ENCODE measurements at places on chromosomes 16 and 17.
A peak's percentile ranks its signal among the peaks of the same experiment; 100 is the strongest.

GRCh38 chr17:28370035-28370743 is at the start of gene VTN:
Gene VTN (minus strand): TSS chr17:28370307. CDS start chr17:28370203, 104 bp downstream.
- DNase-seq: no peak

DNA sequence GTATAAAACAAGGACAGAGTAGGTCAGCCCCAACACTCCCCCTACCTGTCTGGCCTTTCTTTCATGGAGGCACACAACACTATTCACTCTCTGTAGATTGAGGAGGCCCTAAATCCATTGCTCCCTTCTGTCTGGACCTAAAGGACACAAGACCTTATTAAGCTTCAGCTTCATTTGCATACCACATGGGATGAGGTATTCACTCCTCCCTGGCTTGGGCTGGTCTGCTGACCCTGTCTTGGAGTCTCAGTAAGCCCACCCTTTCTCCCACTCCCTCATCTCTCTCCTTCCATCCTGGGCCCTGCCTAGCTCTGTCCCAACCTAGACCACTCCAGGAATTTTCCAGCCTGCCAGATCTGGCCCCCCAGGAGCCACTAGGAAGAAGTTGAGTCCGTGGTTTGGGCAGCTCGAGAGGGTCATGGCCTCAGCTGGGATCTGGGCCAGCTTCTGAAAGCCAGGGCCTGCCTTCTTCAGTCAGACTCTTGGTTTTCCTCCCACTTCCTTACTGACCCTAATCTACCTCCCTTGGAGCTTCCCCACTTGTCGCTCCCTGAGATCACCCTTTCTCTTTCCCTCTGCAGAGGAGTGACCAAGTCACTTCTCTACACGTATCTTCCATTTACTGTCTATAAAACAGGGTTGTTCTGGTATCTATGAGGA is 6.5 kb upstream of the LLGL1 start:
- DNase-seq: no peak

- no peak for DNase-seq
Observed at GRCh38 chr16:64627288-64627687, 494.6 kb downstream of the CDH11 start.

DNA sequence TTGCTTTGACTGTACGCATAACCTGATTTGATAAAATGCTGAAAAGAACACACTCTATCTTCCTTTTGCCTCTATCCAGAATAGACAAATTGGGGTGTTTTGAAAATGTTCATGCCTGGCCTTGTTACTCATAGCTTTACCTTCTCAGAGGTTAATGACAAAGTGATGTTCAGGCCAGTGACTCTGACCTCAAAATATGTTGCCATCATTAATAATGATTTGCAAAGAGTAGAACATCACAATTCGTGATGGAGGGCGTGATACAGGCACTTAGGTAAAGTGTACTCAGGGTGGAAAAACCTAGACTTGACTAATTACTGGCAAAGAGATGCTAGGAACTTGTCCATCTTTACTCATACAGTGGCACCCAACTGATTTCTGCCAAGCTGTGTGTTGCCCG is 656.6 kb upstream of the SOX9 start:
- peak; percentile 58 for DNase-seq

GRCh38 chr17:76994237-76994637 is 126.0 kb downstream of the MGAT5B start:
- peak; percentile 44 for DNase-seq

GRCh38 chr16:75376475-75377161 is 56.7 kb downstream of the CFDP1 start:
- no peak for DNase-seq

DNA sequence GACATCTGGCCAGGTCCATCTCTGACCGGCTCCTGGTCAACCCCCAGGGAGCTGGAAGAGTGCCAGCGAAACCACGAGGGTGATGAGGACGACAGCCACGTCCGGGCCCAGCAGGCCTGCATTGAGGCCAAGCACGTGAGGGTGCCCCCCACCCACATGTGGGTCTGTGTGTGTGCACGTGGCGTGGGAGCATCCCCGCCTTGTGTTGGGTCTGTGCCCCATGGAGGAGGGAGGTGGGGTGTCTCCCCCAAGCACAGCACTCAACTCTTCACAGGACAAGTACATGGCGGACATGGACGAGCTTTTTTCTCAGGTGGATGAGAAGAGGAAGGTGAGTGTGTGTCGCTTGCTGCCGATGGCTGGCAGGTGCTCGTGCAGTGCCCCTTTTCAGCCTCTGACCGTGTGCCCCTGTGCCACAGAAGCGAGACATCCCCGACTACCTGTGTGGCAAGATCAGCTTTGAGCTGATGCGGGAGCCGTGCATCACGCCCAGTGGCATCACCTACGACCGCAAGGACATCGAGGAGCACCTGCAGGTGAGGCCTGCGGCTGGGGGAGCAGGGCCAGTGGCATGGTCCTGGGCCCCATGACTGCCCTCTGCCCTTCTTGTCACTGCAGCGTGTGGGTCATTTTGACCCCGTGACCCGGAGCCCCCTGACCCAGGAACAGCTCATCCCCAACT is 1.7 kb downstream of the STUB1 start:
- DNase-seq: no peak

- no peak for DNase-seq
Observed at GRCh38 chr17:80797741-80798594, 193.7 kb upstream of the CHMP6 start.

DNA sequence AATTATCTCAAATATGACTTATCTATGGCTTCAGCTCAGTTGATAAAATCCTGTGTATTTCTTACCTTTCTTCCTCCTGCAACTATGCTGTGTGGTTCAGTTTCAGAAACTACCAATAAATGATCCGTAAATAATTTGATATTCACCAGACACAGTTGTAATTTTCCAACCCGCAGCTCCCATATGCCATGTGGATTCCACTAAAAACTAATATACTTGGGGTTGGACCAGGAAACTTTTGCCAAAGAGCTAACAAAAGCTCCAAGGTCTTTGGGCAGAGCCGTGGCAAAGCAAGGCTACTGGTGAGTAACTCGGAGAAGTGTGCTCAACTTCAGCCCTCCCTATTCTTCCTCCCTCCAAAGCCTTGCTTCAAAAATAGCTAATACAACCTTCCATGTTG is 2.3 kb upstream of the CHST6 start:
- DNase-seq: no peak

DNA sequence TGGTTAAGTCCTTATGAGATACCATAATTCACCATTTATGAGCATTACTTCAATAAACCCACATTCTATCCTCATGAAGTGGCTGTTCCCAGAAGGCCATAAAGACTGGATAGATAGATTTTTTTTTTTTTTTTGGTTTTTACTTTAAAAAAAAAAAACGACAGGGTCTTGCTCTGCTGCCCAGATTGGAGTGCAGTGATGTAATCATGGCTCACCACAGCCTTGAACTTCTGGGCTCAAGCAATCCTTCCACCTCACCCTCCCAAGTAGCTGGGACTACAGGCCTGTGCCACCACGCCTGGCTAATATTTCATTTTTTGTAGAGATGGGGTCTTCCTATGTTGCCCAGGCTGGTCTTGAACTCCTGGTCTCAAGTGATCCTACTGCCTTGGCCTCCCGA is 102.3 kb downstream of the XYLT1 start:
- DNase-seq: no peak

DNA sequence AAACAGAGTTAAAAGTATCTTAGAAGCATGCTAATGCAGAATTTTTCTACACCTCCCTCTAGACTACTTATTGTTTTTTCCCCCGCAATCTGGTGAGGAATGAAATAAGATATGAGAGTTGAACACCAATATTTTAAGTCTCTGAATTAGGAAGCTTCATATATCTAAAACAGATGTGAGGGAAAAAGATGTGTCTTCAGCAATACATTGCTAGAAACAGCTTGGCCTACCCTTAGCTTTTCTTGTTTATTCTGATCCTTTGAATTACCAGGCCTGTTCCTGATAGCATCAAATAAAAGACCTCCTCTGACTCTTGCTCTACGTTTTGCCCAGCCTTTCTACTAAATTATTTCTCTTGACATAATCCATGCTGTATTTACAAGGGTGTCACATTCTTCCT is 221.8 kb downstream of the CDH11 start:
- DNase-seq: no peak

- DNase-seq: no peak
Observed at GRCh38 chr17:42748908-42749798, 4.3 kb upstream of the EZH1 start.

GRCh38 chr16:47395733-47396498 is 64.9 kb downstream of the ITFG1 start:
- DNase-seq: no peak

- peak; percentile 73 for DNase-seq
Observed at GRCh38 chr16:14013571-14014283, 57.4 kb upstream of the MRTFB start.

- no peak for DNase-seq
Observed at GRCh38 chr16:49675413-49675812, 180.5 kb downstream of the ZNF423 start.

DNA sequence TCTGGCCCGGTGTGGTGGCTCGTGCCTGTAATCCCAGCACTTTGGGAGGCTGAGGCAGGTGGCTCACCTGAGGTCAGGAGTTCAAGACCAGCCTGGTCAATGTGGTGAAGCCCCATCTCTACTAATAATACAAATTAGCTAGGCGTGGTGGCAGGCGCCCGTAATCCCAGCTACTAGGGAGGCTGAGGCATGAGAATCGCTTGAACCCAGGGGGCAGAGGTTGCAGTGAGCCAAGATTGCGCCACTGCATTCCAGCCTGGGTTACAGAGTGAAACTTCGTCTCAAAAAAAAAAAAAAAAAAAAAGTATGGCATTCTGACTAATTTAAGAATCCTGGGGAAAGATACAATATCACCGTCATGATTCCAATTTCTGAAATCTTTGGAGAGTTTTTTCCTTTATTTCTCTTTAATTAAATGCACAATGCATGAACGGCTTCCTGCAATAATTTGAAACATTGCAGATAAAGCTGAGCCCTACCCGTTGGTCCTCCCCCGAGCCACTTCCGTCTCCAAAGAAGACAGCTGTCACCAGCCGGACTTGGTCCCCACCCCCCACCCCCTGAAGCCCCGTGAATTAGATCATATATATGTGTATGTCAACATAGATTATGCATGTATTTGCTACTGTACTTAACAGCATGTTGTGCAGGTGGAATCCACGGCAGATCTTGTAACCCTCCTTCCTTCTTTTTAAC is 142.6 kb upstream of the PLCG2 start:
- DNase-seq: no peak

- no peak for DNase-seq
Observed at GRCh38 chr17:1043601-1044251, 46.8 kb downstream of the TIMM22 start.

- DNase-seq: peak; percentile 36
Observed at GRCh38 chr17:72618001-72618509, 474.4 kb downstream of the SLC39A11 start.

GRCh38 chr16:85396879-85397871 is 215.9 kb upstream of the GSE1 start:
- DNase-seq: no peak

GRCh38 chr17:7101531-7101930 is 13.1 kb downstream of the ASGR2 start:
- no peak for DNase-seq

DNA sequence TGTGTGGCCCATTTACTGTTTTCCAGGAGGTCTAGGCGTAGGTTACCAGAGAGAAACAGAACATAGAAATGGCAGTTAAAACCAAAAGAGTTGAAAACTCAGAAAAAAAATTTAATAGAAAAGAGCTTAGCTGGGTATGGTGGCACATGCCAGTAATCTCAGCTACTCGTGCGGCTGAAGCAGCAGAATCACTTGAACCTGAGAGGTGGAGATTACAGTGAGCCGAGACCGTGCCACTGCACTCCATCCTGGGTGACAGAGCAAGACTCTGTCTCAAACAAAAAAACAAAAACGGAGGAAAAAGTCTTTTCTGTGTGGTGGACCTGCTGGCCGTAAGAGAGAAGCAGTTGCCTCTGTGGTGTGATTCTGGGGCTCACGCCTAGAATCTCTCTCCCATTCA is 35.8 kb downstream of the MRTFB start:
- no peak for DNase-seq

DNA sequence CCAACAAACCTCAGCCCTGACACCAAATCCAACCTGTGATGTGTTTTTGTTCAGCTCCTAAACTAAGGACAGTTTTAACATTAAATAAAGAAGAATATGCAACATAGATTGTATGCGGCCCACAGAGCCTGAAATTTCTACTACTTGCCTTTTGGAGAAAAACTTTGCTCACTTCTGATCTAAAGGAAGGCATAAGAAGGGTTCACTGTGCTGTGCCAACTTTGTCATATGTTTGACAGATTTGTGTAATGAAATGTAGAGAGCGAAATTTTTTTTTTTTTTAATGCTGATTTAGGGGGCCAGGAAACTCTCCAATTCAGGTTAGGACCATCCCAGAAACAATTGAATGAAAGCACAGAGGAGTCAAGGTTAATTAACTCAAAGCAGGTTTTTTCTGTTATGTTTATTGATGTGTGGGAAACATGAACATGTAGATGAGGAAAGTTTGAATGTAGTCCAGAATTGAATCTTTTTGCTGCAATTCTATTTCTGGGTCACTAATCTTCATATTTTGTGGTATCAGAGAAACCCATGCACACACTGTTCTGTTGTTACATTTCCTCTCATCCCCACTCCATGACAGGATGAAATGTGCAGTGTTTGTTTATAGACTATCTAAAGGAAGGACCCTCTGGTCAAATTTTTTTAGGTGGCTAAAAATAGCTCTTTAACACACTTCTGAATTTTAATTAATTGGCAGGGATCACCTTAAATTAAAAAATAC is 71.5 kb downstream of the TAOK1 start:
- DNase-seq: no peak

- DNase-seq: no peak
Observed at GRCh38 chr16:48619979-48620378, 10.0 kb upstream of the N4BP1 start.

DNA sequence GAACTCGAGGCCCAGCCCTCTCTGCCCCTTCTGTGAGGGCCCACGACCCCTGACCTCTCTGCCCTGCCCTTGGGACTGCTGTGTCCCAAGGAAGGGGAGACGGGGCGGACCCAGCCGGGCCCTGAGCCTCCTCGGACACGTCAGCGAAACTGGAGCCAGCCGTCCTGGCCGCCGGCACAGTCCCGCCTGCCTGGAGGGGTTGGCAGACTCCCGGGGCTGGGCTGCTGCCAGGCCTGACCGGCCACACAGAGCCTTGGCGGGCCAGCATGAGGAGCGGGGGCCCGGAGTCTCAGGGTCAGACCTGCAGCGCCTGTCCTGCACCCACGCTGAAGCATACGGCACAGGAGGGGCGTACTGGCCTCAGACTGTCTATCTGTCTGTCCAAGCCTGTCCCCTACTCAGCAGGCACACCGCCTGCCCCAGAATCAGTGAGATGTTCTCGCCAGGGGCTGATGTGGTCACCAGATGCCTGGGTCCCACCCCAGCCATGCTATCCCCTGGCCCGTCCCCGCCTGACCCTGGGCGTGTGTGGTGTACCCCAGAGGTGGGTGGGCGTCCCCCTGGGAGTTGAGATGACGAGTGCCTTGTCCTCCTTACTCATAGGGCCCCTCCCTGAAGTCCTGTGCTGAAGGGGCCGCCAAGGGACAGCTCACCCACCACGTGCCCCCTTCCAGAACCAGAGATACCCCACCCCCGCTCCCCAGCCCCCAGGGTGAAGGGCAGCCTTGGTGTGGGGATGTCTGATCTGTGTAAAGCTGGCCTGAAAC is 4.7 kb downstream of the VASN start:
- DNase-seq: no peak

Measured in NCI-H748 treated with DMSO at 0.1 percent for 48 hours (cell line).